Vagina (tissue), 2 donors: ENCODE measurements at places on chromosomes 6 and 20.

DNA sequence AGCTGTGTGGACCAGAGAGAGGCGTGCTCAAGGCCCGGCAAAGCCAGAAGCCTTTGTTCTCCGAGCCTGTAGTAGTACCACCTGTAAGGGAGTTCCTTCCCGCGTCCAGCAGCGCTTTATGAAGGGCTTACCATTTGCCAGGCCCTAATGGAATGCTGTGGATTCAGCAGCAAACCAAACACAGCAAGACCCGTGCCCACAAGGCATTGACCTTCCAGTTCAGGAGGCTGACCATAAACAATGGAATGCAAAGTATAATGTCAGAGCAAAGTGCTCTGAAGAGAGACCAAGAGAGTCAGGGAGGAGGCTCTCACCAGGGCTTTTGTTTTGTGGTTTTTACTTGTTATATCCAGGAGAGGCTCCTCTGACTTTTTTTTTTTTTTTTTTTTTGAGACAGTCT is 209.8 kb downstream of the ZMYND8 start:
- DNase-seq: no peak

DNA sequence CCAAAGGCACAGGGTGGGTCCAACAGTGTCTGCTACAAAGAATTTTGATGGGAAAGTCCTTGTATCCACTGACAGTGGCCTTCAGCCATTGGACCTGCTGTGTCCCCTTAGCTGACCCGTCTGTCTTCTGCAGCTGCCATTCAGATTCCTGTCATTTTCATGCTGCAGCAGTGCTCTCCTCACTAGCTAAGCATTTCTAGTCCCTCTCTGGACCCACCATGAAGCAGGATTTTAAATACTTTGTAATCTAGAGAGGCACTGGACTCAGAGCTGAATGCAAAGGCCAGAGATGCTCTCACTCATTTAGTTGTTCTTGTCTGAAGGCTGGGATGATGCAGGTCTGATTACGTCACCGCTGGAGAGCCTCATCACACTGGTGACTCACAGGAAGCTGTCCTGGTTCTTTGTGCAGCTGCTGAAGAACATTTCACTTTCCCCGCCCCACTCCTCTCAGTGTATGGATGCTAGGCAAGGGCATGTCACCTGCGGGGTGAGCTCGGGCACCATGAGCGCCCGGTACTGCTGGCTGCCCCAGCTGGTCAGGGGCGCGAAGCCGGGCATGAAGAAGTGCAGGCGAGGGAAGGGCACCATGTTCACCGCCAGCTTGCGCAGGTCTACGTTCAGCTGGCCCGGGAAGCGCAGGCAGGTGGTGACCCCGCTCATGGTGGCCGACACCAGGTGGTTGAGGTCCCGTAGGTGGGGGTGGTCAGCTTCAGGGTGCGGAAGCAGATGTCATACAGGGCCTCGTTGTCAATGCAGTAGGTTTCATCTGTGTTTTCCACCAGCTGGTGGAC is 19.4 kb upstream of the TUBB2A start:
- no peak for DNase-seq

DNA sequence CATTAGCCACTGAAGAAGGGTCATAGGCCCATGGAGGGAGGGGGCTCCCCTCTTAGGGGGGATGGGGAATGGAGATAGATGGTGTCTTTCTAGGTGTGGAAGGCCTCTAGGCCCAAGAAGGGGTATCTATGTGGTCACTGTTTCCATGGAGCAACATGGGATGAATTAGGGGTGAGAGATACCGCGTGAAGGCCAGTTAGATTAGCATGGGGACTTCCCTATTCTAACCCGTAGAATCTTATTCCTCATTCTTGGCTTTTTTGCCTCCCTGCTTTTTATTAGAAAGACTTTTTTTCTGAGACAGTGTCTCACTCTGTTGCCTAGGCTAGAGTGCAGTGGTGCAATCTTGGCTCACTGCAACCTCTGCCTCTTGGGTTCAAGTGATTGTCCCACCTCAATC is 3.2 kb downstream of the RAB44 start:
- DNase-seq: no peak

- DNase-seq: no peak
Observed at GRCh38 chr6:15623276-15624116, 39.3 kb downstream of the DTNBP1 start.

DNA sequence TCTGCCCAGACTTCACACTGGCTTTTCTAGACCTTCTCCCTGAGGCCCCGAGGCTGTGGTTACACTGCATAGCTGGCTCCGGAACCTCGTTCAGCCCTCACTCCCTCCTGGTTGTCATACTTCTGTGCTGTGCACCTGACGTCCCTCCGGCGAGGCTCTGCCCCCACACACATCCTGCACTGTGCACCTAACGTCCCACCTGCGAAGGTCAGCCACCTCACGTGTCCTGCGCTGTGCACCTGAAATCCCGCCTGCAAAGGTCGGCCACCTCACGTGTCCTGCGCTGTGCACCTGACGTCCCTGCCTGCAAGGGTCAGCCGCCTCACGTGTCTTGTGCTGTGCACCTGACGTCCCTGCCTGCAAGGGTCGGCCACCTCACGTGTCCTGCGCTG is 111.0 kb upstream of the FRMD1 start:
- DNase-seq: no peak

GRCh38 chr6:152008779-152009178 is 201.3 kb downstream of the ESR1 start:
- no peak for DNase-seq

DNA sequence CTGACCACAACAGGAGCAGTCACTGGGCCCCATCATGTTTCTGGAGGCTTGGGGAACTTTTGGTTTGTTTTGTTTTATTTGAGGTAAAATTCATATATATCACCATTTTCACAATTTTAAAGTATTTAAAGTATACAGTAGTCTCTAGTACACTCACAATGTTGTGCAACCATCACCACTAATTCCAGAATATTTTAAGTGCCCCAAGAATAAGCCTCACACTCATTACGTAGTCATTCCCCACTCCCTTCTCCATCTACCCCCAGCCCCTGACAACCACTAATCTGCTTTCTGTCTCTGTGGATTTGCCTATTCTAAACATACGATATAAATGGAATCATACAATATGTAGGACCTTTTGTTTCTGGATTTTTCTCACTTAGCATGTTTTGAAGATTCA is 29.0 kb downstream of the RTN4IP1 start:
- no peak for DNase-seq

DNA sequence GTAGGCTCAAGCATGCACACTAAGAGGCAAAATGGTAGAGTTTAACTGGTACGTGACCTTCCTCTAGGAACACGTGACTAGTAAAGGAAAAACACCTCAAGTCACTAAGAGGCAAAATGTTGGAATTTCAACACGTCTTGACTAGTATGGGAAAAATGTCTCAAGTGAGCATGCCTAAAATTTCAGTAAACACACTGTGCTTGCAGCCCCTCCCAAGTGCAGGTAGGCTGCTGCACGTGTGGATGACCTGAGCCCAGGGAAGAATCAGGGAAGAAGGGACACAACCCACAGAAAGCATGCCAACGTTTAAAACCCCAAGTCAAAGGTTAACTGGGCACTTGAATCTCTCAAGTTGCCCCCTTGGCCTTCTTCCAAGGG is 162.2 kb downstream of the TENT5A start:
- DNase-seq: no peak

DNA sequence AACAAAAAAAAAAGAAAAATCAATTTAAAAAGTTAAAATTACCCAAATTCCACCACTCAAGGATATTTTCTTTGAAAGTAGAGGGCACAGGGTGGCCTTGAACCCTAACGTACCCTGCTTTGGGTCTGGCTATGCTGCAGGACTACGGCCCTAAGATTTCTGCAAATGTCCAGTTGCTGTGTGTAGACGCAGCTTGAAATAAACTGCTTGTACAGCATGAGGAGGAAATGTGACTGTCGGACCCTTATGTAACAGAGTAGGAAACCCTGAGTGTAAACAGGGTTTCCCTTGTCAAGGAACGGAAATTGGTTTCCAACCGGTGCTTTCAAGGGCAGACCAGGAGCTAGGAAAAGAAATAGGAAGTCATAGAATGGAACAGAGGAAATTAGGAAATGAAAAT is 60.7 kb upstream of the SHLD1 start:
- DNase-seq: no peak
